ENCODE measurements at places on chromosomes 11 and 22.

- DNase-seq = no peak
Observed at GRCh38 chr11:83392556-83392955, 106.4 kb upstream of the CCDC90B start.

- peak; percentile 97 for DNase-seq
Observed at GRCh38 chr22:45242778-45243191, 2.1 kb upstream of the KIAA0930 start.

GRCh38 chr11:66918741-66919140 lies 39.4 kb downstream of the PC start:
- DNase-seq = no peak

- DNase-seq = no peak
Observed at GRCh38 chr11:20050551-20051333, 109.5 kb downstream of the DBX1 start.

DNA sequence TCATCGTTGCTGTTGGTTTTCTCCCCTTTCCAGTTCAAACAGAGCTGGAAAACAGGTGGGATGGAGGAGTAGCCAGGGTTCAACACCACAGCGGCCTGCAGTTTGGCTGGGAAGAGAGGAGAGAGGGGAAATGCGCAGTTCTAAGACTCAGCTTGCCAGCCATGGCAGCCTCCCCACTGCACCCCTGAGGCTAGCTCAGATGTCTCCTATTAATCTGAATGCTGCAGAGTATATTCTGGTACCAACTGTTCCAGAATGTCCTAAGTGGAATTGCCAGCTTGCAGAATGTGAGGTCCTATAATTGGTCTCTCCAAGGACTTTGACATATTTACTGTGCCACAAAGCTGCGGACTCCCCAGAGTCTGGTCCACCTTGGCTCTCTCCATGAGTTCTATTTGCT lies 32.0 kb downstream of the NEFH start:
- no peak for DNase-seq

DNA sequence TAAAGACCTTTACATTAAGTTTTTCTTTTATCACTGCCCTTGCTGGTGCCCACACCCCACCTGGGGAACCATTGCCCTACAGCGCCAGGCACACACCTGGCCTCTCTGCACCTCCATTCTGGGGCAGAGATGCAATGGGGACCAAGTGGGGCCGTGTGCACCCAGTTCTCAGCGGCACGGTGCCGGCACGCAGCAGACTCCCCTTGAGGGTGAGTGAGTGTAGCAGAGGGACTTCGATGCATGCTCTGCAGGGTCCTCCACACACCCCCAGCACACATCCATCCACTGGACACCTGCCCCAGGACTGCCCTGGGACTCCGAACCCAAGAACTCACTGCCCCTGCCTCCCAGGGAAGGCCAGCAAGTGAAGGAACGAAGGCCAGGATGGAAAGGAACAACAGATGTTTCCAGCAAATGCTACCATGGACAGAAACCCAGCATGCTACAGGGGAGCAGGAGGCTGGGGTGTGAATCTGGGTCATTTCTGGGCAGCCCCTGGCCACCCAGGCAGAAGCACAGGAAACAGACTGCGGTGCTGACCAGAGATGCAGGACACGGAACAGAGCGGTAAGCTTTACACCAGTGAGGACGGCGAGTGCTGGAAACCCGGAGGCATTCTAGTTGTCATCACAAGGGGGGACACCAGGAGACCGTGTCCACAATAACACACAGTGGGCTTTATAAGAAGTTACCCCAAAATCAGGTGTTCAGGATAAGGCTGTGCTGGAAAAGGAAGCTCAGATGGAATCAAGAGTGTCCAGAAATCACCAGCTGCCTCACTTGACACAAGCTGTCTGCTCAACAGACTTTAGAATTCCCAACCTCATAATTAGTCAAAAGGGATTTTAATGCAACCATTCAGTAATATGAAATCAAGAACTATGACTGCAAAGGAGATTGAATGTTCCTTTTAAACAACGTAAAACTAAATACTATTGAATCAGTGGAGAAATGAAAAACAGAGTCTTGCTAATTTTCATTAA lies 32.7 kb upstream of the MOB2 start:
- no peak for DNase-seq

GRCh38 chr22:22709719-22710445 lies 65.5 kb downstream of the GGTLC2 start:
- no peak for DNase-seq

- no peak for DNase-seq
Observed at GRCh38 chr11:61416941-61417340, 12.8 kb downstream of the CPSF7 start.

- DNase-seq = no peak
Observed at GRCh38 chr11:113018913-113019312, 57.7 kb downstream of the NCAM1 start.

DNA sequence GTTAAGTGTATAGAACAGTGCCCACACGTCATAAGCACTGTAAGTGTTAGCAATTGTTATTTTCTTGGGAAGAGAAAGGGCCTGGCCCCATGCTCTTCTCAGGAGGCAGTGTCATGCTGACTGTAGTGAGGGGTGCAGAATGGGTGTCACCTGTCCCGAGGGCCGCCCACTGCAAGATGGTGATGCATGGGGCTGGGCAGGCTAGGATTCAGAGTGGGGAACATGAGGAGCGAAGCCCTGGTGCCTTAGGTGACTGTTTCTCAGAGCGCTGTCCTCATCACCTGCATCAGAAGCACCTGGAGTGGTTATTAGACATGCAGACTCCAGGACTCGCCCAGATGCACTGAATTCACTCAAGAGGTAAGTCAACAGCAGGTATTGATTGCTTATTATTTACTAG lies 101.0 kb upstream of the PARVA start:
- DNase-seq = peak; percentile 83
